Epithelial cell of umbilical artery (primary cell): ENCODE measurements at places on chromosomes 2 and 18. TPM values are rescaled to one million over a fixed set of nuclear protein-coding genes. Genes with fewer than 3 reads are reported as not detected.

FIGN gene
- 0.65 and 1.1 TPM in 2 replicates for total RNA-seq

ANKRD30BL gene
- total RNA-seq, result not detected in 2 replicates

LYPD6B gene
- not detected in 2 replicates for total RNA-seq

GKN2 gene
- total RNA-seq, result not detected in 2 replicates

EFEMP1 gene
- total RNA-seq, result 1,703 and 3,226 TPM in 2 replicates

AOX1 gene
- total RNA-seq, result 0.32 and 2.0 TPM in 2 replicates

FECH gene
- 28.6 and 59.9 TPM in 2 replicates for total RNA-seq

CHN1 gene
- 11.0 and 14.7 TPM in 2 replicates for total RNA-seq

SIGLEC15 gene
- 0.32 TPM in 1 of 2 replicates, not detected in the other for total RNA-seq

ZBTB7C gene
- total RNA-seq, result not detected in 2 replicates

BOLL gene
- total RNA-seq, result not detected in 2 replicates

DTNA gene
- total RNA-seq, result 7.1 and 9.1 TPM in 2 replicates

CCL20 gene
- 0.65 TPM in 1 of 2 replicates, not detected in the other for total RNA-seq
